ENCODE measurements at places on chromosomes 12 and 14.

- no peak for DNase-seq
Measured at GRCh38 chr12:20142316-20142715, 226.0 kb upstream of the PDE3A start.

DNA sequence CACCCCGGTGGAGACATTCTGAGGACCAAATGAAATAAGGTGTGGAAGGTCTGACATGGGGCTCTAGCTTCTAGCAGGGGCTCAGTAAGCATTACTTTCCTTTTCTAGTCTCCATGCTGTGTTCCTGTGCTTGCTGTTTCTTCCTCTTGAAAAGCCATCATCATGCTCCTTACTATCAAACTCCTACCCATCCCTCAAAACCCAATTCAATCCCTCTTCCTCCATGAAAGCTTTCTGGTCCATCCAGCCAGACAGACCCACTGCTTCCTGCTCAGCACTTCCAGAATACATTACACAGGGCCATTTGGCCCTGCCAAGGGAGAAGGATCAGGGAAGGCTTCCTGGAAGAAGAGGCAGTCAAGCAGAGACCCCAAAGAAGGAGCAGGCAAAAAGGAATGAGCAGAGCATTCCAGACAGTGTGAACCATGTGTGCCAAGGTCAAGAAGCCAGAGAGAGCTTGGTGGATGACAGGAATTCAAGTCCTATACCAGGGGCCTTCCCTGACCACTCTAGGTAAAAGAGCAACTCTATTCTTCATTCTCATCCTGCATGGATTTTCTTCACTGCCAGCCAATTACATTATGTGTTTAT is 59.5 kb downstream of the NUAK1 start:
- DNase-seq, result no peak

- no peak for DNase-seq
Measured at GRCh38 chr12:29150462-29150861, 1.4 kb downstream of the FAR2 start.

- no peak for DNase-seq
Measured at GRCh38 chr14:66233591-66233990, 252.6 kb upstream of the CCDC196 start.

GRCh38 chr12:116406529-116406928 is 129.0 kb upstream of the MED13L start:
- DNase-seq, result peak; percentile 79

- DNase-seq, result no peak
Measured at GRCh38 chr14:22925513-22925912, 3.7 kb downstream of the PRMT5 start.

DNA sequence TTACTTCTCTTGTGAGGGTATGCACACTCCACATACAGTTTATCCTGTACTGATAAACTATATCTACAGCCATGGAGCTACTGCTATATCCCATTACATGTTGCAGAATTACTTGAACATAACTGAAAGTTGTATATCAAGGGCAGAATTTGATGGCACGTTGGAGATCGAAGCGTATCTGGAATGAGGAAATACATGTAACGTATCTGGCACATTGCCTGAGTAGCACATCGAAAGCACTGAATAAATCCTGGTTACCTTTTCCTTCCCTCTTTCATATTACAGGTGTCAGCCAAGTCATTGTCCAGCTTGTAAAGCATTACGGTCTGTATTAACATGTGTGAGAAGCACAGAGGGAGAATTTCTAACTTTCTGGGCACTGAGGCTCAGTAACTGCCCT is 42.1 kb upstream of the LIN7A start:
- DNase-seq, result no peak

- no peak for DNase-seq
Measured at GRCh38 chr12:24483732-24484131, 465.2 kb downstream of the BCAT1 start.

GRCh38 chr12:43038991-43039390 is 449.4 kb upstream of the PRICKLE1 start:
- no peak for DNase-seq

- no peak for DNase-seq
Measured at GRCh38 chr12:17344649-17345048, 738.7 kb upstream of the LMO3 start.

DNA sequence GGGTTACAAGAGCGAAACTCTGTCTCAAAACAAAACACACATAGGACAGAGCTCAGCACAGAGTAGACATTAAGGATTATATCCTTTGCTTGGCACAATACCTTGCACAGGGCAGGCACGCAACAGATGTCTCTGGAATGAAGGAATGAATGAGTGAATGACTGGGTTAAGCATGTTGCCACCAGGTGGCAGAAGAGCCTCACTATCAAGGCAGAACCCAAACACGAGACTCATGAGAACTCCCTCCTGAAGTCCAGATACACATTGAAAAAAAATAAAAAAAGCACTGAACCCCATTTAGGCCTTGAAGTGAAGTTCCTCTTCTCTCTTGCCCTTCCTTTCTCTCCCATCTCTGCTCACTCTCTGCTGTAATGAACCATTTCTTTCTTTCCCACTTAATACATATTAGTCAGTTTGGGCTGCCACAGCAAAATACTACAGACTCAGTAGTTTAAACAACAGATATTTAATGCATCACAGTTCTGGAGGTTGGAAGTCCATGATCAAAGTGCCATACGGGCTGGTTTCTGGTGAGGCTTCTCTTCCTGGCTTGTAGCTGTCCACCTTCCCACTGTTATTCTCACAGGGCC is 26.6 kb upstream of the LTA4H start:
- peak; percentile 82 for DNase-seq

- no peak for DNase-seq
Measured at GRCh38 chr12:54156578-54156977, 32.2 kb downstream of the SMUG1 start.

DNA sequence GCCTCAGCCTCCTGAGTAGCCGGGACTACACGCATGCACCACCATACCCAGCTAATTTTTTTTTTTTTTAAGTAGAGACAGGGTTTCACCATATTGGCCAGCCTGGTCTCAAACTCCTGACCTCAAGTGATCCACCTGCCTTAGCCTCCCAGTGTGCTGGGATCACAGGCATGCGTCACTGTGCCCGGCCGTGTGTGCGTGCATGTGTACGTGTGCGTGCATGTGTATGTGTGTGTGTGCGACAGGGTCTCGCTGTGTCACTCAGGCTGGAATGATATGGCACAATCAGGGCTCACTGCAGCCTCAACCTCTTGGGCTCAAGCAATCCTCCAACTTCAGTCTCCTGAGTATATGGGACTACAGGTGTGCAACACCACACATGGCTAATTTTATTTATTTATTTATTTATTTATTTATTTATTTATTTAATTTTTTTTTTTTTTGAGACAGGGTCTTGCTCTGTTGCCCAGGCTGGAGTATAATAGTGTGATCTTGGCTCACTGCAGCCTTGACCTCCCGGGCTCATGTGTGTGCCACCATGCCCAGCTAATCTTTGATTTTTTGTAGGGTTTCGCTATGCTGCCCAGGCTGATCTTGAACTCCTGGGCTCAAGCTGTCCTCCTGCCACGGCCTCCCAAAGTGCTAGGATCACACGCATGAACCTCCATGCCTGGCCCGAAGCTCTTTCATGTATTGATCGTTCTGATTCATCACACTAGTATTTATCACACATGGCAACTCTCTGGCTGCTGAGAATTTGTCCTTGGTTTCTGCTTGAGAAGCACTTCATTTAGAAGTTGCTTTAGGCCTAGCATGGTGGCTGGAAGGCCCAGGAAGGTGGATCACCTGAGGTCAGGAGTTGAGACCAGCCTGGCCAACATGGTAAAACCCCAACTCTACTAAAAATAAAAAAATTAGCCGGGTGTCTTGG is 35.9 kb upstream of the CLIP1 start:
- no peak for DNase-seq

- DNase-seq, result no peak
Measured at GRCh38 chr14:36105401-36105800, 71.1 kb downstream of the PTCSC3 start.

Measured in amniotic epithelial cell (primary cell).